ENCODE measurements at places on chromosomes 5 and 9.

DNA sequence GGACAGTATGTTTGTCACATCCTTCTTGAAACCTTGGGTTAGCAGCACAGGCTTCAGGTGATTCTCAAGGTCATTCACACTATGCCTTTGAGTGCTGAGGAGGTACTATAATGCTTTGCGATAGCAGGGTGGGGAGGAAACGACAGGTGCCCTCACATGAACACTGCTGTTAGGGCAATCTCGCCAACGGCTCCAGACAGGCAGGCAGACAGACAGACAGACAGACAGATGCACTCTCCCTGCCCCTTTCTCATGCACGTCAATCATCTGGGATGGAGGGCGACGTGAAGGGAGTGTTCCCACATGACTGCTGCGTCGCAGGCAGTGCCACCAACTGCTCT, 82.9 kb downstream of the RAPGEF1 start:
- no peak for DNase-seq

DNA sequence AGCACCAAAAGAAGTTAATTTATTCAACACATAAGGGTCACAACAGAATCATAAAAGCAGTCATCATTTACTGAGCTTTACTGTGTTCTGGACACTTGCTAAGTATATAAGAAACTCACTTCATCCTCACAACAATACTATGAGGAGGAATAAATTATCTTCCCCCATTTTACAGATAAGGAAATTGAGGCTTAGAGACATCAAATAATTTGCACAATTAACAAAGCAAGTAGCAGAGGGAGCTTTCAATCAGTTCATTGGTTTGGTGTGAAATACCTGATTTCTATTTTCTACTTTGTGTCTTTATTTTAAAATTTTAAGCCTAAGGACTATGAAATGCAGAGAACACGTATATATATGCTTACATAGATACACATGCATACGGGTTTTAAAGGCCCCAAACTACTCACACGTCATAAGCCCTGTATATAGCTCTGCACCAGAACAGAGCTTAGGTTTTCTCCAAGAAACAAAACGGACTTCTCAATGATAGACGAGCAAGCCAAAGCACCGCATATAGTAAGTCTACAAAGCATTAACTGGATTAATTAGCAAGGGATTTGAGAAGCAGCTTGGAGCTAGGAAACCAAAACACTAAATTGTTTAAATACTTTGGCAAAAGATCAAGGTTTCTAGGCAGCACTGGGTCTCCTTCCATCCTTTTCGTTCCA, 95.6 kb downstream of the DENND1A start:
- DNase-seq = no peak

DNA sequence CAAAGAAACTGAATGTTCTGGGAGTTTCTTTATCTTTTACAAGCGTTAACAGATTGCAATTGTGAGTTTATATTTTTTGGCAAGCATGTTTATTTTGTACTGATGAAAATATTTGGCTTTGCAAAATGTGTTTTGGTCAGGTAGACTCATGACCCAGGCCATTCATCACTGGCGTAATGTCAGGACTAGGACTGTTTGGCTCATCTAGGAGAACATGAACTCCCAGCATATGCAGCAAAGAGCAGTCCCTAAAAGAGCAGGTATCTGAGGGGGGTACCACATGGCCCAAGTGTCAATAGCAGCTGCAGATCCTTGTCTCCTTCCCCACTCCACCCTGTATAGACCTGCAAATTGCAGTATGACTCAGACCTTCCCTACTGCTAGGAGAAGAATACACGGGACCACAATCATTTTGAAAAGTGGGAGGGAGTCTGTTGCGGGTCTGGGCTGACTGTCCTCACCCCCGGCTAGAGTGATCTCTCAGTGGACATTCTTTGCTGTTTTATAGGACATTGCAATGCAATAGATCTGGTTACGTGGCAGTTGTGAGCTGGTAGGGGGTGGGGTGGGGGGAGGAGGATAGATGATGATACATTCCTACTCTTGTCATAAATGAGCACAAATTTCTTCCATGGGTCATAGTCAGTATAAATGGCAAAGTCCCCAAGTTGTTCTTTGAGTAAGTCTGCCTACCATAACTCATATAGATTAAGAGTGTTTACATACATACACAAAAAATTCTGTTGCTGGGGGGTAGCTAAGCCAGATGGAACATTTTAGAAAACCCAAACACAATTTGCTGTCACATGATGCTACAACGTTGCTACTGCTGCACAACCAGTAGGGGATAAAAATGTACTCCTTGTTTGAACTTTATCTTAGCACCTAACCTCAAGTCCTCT, 20.8 kb upstream of the SNCAIP start:
- DNase-seq = no peak

- DNase-seq = no peak
These were observed 59.9 kb upstream of the CER1 start for GRCh38 chr9:14782286-14783051.

DNA sequence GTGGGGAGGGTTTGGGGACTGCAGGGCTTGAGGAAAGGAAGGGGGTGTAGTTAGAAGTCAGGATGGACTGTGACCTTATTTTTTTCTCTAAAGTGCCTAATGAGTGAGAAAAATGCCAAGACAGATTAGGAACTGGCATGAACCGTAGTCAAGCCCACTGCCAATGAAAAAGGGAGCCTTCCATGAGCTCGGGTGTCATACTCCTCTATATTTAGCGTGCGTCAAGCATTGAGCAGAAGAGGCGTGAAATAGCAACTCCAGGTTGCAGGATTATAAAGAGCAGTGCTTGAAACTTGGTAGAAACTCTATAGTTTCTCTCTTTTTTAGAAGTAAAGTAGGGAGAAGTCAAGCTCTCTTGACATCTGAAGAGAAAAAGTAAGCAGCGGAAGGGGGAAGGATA, 1.8 kb downstream of the SGCD start:
- no peak for DNase-seq

DNA sequence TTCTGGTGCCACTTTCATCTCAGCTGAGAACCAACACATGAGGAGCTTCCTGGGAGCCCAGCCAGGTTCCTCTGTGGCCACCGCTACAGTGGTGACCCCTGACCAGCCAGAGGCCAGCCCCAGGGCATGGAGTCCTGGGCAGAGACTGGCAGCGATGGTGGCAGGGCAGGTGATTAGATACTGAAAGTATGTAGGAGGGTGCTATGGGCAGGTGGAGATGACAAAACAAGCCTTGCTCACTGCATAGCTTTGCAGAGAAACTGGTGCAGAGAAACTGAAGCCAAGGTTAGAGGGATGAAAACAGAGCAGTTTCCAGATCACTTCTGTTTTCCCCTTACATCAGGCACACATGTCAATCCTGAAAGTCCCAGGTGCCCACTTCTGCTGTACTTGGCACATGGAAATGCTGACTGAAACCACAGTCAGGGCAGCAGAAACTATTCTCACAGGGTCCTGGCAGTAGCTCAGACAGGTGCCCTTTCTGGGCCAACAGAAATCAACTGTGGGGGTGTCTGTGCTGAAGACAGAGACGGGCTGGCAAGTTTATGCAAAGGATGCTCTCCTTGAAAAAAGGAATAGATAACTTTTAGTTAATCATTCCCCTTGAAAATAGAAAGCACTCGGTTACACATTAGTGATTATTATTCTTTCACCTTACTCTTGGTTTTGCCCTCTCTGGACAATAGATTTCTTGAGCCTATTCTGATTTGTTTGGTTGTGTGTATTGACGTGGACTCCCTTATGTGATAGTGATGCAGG, 90.3 kb downstream of the ANKRD55 start:
- DNase-seq = no peak

GRCh38 chr9:114459464-114459863, 45.8 kb downstream of the WHRN start:
- no peak for DNase-seq

DNA sequence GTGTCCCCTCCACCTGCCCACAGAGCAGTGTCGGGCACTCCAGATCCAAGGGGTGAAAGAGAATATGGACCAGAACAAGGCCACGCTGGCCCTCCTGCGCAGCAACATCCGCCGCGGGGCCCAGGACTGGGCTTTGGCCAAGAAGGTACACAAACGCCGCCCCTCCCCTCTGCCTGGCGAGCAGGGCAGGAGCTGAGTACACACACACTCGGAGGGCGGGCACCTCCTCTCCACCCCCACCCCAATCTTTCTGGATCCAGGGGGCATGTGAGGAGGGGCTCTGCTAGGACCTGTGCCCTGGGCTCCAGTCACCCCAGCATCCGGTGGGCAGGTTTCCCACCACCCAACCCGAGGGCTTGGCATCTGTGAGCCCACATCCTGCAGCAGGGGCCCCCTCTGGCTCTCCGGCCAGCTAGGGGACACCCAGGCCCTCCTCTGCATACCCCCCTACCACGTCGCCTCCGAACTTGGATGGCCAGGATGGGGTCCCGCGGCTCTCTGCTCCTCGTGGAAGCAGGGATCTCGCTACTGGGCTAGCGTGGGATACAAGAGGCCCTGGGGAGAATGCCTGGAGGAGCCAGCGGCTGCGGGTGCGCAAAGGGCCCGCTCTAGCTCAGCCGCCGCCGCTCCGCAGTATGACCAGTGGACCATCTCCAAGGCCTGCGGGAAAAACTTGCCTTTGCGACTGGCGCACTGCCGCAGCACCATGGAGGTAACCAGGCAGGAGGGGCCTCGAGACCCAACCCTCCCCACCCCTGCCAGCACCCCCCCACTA, 3.1 kb downstream of the CCDC183 start:
- no peak for DNase-seq

DNA sequence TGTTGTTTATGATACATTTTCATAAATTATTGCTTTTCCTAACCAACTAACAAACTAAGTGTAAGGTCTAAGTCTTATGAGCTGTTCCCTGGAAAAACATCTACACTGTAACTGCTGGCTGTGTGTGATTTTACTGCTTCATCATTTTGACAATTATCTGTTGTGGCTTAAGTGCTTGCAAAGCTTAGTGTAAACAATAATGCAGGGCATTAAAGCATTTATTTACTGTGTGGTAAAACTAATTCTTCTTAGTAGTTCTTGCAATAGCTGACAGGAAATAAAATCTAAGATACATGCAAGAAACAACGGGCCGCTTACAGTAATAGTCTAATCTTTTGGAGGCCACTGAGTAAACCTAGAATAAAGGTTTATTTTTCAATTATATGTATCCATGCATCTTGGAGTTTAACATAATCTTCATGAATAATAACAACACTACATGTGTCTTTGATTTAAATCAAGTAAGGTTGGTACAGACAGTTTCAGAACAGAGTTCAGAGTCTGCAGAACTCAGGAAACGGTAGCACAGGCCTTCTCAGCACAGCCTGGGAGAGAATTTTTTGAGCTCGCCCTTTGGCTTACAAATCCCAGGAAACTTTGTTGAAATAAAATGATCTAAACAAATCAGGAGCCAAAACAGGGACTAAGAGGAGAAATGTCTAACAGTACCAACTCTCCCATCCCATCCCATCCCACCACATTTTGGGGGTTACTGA, 473.1 kb downstream of the NR2F1-AS1 start:
- DNase-seq = no peak

GRCh38 chr5:134255418-134256150, 29.7 kb upstream of the PPP2CA start:
- DNase-seq = no peak

GRCh38 chr9:37229882-37230482, 109.6 kb downstream of the ZCCHC7 start:
- no peak for DNase-seq

DNA sequence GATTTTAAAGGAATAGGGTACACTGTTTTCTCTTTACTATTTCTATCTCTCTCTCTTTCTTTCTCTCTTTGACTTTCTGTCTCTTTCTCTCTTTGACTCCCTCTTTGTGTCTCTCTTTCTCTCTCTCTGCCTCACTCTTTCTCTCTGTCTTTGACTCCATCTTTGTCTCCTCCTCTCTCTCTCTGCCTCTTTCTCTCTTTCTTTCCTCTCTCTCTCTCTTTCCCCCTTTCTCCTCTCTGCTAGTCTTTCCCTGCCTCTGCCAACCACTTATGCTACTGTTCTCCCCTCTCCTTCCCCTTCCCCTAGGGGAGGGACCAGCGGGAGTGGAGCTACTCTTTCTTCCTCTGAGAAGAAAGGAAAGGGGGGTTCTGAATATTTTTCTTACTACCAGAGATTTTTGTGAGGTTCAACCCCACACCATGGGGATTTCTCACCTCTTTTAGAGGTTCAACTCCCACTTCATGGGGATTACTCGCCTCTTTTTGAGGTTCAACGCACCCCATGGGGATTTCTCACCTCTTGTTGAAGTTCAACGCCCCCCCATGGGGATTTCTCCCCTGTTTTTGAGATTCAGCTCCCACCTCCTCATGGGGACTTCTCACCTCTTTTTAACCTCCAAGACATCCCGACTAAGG, 309.9 kb downstream of the NR3C1 start:
- DNase-seq = no peak

DNA sequence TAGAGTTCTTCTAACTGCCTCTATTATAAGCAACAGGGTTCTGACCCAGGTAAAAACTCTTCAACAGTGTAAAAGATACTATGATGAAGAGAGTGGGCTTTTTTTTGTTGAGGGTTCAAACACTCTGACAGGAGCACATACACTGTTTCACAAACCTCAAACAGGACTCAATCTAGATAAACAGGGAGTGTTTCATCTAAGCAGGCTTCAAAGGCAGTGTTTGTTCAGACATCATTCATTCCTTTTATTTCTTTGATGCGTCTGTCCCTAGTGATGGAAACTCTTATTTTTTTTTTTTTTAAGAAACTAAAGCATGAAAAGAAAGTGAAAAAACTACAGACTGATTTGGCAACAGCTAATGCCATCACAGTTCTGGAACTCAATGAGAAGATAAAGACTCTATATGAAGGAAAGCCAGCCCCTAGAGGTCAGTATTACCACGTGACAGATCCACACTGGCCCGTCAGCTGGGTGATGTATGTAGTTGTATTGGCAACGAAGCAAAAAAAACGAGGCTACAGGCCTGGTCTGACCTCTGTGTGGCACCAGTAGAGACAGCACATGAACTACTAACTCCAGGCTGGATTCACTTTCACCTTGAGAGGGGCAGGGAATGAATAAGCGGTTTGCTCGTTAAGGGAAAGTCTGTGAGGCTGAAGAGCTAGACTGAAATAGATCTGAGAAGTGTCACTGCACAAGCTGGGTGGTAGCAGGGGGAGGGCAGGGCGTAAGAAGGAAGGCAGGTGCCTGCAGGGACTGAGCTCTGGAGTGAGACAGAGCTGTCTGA, 172.2 kb downstream of the CCDC192 start:
- DNase-seq = no peak

GRCh38 chr5:149693021-149693420, 37.1 kb upstream of the PPARGC1B start:
- DNase-seq = no peak

- no peak for DNase-seq
These were observed 194.3 kb downstream of the MSX2 start for GRCh38 chr5:174918655-174919054.

- peak; percentile 36 for DNase-seq
These were observed 28.7 kb upstream of the MEGF9 start for GRCh38 chr9:120742951-120743416.

DNA sequence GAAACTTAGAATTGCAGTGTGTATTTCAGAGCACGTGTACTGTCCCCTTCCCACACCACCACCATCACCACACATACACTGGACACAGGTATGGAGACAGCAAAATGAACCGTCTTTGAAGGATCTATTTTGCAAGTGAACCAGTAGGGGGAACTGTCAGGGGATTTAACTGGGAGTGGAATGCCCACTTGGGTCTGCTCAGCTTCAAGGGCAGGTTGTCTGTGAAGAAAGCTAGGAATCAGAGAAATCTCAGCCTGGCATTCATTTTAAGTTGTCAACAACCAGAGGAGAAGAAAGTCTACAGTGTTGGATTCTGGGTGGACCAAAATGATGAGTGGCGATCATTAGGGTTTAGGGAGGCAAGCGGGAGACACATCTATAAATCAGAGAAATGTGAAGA, 147.0 kb downstream of the DCP2 start:
- no peak for DNase-seq

Data from HL-60 (cell line).